Esophagus squamous epithelium (tissue), 5 donors: ENCODE measurements at places on chromosomes 5 and 9. TPM values are rescaled to one million over a fixed set of nuclear protein-coding genes. Genes with fewer than 3 reads are reported as not detected.

GRCh38 chr5:72123764-72124376, 16.6 kb downstream of the MAP1B start:
- no peak for DNase-seq

DNA sequence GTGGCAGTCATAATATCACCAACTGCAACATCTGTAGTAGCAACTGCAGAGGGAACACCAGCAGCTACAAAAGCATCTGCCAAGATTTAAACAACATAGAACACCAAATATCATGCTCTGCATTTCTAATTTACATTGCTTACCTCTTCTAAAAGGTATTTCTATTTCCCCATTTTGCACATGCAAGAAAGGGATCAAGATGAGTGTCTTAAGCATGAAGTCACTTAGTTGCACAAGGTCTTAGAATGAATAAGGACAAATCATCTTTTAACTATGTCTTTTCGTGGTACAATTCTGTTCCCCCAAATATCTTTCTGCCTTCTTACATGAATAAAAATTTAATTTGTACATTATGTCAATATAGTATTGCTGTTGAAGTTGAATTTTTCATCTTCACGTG, 1746.4 kb downstream of the EFNA5 start:
- no peak for DNase-seq

DNA sequence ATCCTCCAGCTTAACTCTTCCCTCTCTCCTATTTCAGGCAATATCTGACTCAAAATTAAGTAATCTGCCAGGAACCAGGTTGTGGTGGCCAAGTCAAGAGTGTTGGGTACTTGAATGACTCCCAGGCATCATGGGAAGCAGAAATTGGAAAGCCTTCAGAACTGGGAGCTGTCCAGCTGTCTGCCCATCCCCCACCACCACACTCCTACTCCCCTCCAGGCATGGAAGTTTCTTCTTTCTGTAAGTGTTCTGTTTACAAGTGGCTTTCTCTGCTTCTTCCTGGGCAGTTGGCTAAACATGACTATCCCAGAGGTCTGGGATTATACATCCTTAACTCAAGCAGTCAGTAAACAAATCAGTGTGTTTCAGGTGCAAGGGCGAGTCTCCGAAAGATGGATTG, 14.6 kb upstream of the PBX3 start:
- DNase-seq = no peak

- DNase-seq = no peak
These were observed 39.8 kb upstream of the WHRN start for GRCh38 chr9:114545055-114545454.

GRCh38 chr5:96968614-96969013, 32.7 kb downstream of the LNPEP start:
- DNase-seq = no peak

- DNase-seq = no peak
These were observed 45.6 kb upstream of the SLC25A51 start for GRCh38 chr9:37949576-37949975.

GRCh38 chr9:101409079-101409477, 10.4 kb downstream of the ZNF189 start:
- DNase-seq = no peak

DNA sequence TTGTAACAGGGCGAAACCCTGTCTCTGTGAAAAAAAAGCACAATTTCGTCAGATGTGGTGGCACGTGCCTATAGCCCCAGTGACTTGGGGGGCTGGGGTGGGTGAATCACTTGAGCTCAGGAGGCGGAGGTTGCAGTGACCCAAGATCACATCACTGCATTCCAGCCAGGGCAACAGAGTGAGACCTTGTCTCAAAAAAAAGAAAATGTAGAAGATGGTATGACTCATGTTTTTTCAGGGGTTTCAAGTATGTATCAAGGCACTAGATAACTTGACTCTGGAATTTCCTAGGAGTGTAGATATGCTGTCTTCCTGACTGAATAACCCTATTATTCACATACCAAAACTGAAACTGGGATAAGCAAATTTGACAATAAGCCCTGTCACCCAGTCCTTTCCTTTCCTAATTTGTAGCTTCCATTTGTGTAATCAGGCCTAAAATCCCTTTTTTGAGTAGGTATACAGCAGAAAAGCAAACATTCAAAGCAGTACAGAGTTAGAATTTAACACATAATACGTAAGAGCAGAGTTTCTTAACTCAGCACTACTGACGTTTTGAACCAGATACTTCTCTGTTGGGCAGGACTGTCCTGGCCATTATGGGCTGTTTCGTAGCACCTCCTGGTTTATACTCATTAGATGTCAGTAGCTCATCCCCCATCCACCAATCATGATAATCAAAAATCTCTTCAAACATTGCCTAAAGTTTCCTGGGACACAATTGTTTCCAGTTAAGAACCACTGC, 17.3 kb upstream of the ANKRD18B start:
- DNase-seq = no peak

- DNase-seq = no peak
These were observed 47.4 kb downstream of the MYO10 start for GRCh38 chr5:16888694-16889124.

DNA sequence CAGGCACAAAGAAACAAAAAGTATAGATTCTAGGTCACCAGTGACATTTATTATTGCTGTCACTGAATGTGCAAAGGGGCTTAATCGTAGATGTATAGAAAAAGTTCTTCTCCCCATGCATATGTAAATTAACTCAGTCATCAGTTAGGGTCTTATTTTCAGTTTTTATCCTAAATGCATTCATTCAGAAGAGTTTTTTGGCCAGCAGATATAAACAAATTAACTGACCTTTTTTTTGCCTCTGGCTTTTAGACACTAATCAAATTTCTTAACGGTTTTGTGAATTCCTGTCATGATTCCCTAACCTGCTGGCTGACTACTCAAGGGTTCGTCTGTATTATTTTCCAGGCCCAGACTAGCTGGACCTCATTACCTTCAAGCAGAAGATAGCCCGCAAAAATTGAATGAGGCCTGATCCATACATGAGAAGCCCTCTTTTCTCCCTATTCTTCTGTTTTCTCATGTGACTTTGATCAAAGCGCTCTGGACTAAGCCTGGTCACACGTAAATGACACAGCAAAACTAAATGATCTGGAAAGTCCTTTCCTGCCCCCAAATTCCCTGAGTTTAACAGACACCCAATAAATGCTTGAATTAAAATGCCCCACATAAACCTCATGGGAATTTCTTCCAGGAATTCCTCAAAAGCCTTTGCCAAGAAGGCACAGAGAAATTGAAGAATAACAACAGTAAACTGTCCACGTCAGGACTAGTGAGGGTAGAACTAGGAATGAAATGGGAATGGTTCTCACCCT, 83.7 kb downstream of the MYO10 start:
- no peak for DNase-seq

DNA sequence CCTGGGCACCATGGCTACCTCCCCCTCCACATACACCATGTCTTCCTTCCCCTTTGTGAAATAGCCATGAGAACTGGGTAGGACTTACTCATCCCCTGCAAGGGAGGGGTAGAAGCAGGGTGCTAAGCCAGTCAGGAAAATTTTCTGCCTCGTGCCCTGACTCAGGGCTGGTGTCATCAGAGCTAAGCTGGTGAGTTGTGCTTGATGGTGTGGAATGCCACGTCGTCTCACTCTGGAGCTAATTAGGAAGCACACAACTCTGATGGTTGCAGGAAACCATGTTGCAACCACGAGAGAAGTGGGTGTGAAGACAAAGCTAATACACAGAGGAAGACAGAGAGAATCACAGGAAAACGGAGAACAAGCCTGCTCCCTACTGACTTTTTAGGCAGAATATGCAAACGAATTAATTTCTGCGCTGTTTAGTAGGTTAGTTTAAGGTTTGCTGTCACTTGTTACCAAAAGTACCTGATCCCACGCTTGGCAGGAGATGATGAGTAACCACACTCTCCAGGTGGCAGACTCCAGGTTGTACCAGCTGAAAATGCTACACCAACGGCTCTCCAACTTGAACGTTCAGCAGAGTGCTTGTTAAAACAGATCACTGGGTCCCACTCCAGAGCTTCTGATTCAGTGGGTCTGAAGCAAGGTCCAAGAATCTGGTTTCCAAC, 54.5 kb downstream of the STK10 start:
- no peak for DNase-seq

DNA sequence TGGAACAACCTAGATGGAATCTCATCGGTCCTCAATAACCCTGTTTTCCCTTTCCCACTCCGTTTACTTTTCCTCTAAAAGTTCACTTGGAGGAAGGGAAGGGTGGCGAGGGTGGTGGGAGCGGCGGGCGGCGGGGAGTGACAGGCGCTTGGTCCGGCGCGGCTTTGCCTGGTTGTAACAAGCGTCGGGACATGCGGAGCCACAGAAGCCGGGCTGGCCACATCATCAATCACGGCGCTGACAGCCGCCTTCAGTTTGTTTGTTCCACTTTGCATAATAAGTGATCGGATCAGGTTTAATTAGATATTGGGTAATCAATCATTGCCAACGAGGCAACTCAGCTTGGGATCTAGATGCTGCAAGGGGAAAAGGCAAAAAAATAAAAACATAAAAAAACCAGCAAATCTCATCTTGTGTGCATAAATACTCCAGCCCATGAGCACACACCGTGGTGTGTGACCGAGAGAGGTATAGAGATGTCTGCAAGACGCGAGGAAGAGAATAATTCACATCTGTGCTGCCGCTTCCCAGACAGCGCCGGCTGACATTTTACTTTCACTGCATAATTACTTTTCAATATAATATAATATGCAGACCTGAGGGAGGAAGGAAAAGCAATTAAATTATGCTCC, 396.2 kb upstream of the IRX4 start:
- DNase-seq = no peak

DNA sequence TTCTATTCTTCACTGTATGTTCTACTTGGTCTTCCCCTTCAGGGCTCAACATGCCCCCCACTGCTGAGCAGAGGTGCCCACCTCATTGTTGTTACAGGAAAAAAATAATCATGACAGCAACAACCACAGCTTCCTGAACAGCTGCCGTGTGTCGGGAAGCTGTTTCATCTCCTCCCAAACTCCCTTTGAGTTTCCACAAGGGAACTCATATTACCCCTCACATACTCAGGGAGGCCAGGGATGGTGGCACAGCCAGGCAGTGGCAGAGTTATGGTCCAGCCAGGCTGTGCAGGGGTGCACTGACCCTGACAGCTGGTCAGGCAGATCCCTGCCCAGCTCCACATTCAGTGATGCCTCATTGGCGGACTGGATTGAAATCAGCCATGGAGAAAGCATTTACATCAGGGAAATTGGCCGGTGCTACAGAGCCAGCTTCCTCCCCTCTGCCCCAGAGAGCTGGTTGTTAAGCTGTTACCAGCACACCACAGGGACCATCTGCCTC, 37.3 kb downstream of the SARDH start:
- DNase-seq = no peak

GRCh38 chr9:24333629-24334028, 212.1 kb downstream of the IZUMO3 start:
- DNase-seq = no peak

GRCh38 chr5:89204756-89205155, 321.8 kb upstream of the MEF2C start:
- no peak for DNase-seq

DNA sequence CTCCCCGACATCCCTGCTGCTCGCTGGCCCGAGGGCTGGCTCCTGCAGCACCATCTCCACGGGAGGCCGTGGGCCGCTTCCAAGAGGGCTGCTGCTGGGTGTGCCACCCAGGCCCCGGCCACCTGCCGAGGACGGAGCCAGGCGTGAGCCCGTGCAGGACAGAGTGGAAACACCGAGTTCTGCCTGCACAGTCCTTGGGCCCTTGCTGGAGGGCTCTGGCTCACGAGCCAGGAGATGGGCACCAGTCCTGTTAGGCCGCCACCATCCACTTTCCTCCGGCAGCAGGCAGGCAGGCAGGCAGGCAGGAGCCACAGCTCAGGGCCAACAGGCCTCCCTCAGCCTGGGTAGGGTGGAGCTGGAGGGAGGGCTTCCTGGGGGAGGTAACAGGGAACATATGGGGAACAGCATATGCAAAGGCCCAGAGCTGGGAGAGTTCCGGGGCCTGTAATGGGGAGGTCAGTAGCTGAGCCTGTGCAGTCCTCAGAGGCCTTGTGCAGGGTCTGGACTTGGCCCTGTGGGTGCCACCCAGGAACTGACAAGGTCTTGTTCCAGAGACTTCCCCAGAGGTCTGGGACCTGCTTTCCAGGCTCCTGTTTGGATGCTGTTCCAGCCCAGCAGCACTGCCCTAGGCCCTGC, 31.9 kb downstream of the RXRA start:
- DNase-seq = no peak

DNA sequence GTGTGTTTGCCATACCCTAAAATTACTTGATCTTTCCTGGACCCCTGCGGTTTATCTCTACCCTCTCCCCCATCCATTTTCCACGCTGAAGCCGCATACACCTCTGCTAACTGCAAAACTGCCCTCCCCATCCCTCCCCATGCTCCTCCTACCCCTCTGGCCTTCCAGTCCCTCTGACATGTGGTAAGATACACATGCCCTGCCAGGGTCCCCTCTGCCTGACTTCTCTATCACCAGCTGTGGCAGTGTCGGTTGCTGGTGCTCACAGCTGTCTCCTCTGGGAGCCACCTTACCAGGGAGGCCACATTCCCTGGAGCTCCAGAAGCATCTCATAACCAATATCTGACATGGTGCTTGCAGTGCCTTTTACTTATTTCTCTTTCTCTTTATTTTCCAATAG, 58.9 kb upstream of the COL15A1 start:
- no peak for DNase-seq

GRCh38 chr5:99368726-99369125, 439.9 kb upstream of the CHD1 start:
- no peak for DNase-seq

GRCh38 chr9:78033870-78034269, 2.3 kb upstream of the GNAQ start:
- no peak for DNase-seq

GRCh38 chr5:39755452-39755851, 330.7 kb upstream of the DAB2 start:
- DNase-seq = no peak

- DNase-seq = no peak
These were observed 11.5 kb upstream of the SPATA24 start for GRCh38 chr5:139415221-139415861.

GRCh38 chr5:10592601-10593000, 28.7 kb downstream of the ANKRD33B start:
- DNase-seq = no peak

DNA sequence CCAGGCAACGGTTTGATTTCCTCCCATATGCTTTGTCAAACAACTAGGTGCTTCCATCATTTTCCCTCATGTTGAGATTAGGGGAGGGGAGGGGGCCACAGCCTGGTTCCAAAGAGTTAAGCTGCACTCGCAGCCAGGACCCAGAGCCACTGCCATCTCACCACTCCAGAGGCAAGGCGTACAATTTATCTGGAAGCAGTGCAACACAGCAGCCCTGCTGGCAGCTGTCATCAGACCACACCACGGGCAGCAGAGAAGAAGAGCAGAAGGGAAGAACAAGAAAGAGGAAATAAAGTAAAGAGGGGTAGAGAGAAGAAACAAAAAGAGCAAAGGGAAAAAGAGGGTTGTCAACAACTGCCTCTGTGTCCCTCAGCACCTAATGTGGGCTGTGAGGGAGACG, 38.9 kb downstream of the MED27 start:
- DNase-seq = no peak

The MRRF gene
- total RNA-seq = 41.5 TPM

The PCDHB9 gene
- 0.30 TPM for total RNA-seq

The THBS4 gene
- 4.7 TPM for total RNA-seq

The SLC34A1 gene
- total RNA-seq = 0.15 TPM

The FOCAD gene
- 24.8 TPM for total RNA-seq

The JAKMIP2 gene
- total RNA-seq = 2.9 TPM

The FOXE1 gene
- total RNA-seq = 14.2 TPM

The GLE1 gene
- total RNA-seq = 21.7 TPM

The BTNL8 gene
- total RNA-seq = not detected

The MLANA gene
- total RNA-seq = not detected

The TAS2R1 gene
- not detected for total RNA-seq

The HAPLN1 gene
- not detected for total RNA-seq

The NEK6 gene
- total RNA-seq = 11.4 TPM

The ANXA6 gene
- 10.4 TPM for total RNA-seq

The IFNA13 gene
- not detected for total RNA-seq
